Amniotic stem cell (primary cell): ENCODE measurements at places on chromosomes 2 and 18.

GRCh38 chr2:113776949-113777348 lies 20.5 kb upstream of the SLC35F5 start:
- DNase-seq = no peak

DNA sequence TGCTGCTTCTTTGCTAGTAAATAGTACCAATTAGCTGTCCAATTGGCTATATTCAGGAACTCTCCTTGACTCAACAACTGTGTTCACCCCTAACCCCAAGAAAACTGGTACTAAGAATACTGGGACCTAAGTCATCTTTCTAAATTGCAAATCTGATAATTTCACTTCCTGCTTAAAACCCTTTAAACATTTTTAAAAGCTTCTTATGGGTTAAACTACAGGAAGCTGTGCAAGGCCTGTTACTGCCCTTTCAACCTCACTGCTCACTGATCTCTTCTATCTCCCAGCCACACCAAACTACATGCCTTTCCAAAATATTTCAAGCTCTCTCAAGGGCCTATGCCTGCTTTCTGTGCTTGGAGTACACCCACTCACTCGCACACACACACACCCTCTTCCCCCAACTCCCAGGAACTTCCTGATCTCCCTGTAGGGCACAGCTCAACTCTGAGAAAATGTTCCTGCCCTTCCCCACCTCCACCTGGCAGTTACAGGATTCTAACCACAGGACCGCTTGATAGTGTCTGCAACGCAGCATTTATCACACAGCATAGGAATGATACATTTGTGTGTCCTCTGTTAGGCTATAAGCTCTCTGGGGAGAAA lies 6.7 kb downstream of the LMAN1 start:
- no peak for DNase-seq

DNA sequence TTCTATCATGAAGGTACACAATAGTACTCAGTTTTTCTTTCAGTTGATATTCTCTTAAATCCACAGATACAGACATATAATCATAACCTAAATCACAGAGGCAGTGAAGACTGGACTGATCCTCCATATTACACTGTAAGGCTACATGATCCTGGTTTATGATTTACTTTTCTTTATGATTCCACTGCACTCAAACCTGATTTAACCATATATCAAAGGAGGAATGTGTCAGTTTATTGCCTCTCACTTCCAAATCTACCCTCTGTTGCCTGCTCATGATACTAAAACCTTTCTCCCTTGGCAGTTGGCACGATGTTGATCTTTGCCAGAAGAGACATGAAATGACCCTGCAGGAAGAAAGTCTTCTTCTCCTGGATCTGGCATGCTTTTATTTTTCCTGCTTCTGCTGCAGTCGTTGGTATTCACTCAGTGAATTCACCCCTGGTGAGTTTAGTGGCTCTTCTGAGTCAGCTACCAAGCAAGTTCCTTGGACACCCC lies 426.4 kb downstream of the MBD2 start:
- no peak for DNase-seq

- DNase-seq = no peak
Observed at GRCh38 chr18:11511434-11512095, 97.8 kb upstream of the SLC35G4 start.

DNA sequence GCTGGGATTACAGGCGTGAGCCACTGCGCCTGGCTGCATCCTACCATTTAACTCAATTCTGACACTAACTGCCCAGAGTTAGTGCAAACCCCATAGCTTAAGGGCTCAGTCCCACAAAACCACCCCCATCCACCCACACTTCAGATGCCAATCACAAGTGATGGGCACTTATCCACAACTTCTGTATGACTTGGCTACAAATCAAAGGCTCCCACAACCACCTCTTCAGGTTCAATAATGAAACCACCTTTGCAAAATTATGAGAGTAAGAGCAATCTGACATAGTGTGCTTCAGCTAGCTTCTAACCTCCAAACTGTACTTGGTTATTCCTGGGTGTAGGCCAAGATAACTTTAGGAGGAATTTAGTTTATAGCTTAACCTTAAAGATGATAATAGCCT lies 51.3 kb upstream of the SLC35F5 start:
- no peak for DNase-seq
